Fibroblast of skin of left biceps (primary cell): ENCODE measurements at places on chromosomes 1 and 21.

DNA sequence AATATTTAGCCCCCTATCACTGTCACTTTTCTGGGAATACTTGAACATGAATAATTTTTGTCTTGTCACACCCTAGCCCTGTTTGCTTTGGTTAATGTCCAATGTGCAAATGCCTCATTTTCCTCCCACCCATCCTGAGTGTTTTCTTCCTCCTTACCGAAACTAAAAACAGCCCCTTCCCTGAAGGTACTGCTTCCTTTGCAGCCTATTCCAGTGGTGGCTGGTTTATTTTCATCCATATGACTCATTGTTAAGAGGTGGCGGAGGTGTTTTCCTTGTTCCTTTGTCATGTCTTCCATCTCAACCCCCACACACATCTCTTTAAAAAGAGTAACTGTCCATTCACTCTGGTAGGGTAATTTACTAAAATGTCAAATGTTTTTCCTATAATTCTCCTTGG lies 40.4 kb downstream of the CD55 start:
- no peak for DNase-seq

- DNase-seq = no peak
These were observed 38.5 kb downstream of the PYHIN1 start for GRCh38 chr1:158969855-158970254.

- no peak for DNase-seq
These were observed 1.7 kb downstream of the WNT9A start for GRCh38 chr1:227945891-227946623.

GRCh38 chr1:42950116-42950481 lies 8.6 kb downstream of the SLC2A1 start:
- no peak for DNase-seq

- DNase-seq = no peak
These were observed 37.6 kb upstream of the ZNF124 start for GRCh38 chr1:247209396-247209795.

DNA sequence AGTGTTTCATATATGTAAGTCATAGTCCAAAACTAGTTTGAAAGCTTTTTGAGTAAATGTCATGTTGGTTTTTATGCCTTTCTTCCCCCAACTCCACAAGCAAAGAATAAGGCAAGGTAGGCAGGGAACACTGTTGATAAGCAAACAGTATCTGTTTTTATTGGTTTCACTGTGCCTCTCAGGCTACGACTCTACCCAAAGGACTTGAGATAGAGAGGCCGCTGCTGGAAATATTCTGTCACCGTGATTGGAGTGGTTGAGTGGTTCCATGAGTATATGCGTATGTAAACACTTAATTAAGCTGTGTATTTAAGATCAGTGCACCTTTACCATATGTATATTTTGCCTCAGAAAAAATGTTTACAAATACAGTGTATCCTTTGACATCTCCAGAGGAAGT lies 138.1 kb upstream of the KIF26B start:
- DNase-seq = no peak
